ENCODE measurements at places on chromosomes 13 and 19.

- DNase-seq = no peak
These were observed 30.3 kb upstream of the CEACAM1 start for GRCh38 chr19:42558450-42559150.

GRCh38 chr13:114141261-114141996 lies 9.0 kb upstream of the RASA3 start:
- no peak for DNase-seq

- no peak for DNase-seq
These were observed 32.7 kb upstream of the NFIC start for GRCh38 chr19:3333662-3334061.

DNA sequence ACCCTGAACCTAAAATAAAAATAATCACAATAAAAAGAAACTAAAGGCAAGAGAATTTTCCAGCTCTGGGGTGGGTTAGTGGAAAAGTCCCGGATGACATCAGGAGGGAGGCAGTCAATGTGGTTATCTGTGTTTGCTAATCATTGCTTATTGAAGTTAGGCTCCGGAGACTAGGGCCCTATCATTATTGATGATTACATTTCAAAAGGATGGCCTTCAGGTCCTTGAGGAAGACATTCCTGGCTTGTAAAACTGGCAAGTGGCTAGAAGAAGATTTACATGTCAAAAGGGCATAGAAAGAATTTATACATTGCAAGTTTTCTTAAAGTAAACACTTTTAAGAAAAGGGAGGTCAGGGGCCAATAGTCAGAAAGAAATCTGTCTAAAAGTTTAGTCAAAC lies 123.4 kb downstream of the POSTN start:
- DNase-seq = no peak

GRCh38 chr19:40411958-40412499 lies 1.1 kb downstream of the PRX start:
- no peak for DNase-seq

GRCh38 chr19:11984986-11985385 lies 20.1 kb downstream of the ZNF763 start:
- no peak for DNase-seq

GRCh38 chr13:95235199-95235756 lies 66.0 kb downstream of the ABCC4 start:
- no peak for DNase-seq

Measured in progenitor cell of endocrine pancreas (in vitro differentiated cells).